ENCODE measurements at places on chromosomes 4 and X.
A peak's percentile ranks its signal among the peaks of the same experiment; 100 is the strongest.

GRCh38 chrX:48071986-48072605 is 656 bp upstream of the ZNF630 start:
- no peak for DNase-seq

DNA sequence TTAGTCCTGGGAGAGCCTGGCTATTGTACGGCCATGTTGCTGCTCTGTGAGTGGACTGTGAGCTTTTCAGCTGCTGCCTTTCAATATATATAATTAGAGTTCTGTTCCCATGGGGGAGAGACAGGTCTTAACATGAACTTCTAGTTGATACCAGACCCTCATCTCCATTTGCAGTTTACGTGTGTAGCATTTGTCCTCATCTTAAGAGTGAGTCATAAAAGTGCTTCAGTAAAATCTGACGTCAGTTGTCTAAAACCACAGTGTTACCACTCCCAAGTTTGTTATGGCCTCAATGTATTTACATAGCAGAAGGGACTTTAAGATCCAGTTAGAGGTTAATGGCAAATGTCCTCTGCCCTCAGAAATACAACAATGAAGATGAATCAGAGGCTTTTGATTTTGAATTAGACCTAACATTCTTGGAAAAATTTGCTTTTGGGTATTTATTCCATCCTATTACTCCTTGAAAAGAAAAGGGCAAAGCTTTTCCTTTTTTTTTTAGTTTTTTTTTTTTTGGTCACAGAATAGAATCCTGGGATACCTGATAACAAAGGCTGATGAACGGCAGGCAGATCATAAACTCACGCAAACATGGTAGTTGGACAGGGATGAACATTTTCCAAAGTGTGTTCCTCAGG is 38.6 kb downstream of the PHOX2B start:
- DNase-seq, result no peak

DNA sequence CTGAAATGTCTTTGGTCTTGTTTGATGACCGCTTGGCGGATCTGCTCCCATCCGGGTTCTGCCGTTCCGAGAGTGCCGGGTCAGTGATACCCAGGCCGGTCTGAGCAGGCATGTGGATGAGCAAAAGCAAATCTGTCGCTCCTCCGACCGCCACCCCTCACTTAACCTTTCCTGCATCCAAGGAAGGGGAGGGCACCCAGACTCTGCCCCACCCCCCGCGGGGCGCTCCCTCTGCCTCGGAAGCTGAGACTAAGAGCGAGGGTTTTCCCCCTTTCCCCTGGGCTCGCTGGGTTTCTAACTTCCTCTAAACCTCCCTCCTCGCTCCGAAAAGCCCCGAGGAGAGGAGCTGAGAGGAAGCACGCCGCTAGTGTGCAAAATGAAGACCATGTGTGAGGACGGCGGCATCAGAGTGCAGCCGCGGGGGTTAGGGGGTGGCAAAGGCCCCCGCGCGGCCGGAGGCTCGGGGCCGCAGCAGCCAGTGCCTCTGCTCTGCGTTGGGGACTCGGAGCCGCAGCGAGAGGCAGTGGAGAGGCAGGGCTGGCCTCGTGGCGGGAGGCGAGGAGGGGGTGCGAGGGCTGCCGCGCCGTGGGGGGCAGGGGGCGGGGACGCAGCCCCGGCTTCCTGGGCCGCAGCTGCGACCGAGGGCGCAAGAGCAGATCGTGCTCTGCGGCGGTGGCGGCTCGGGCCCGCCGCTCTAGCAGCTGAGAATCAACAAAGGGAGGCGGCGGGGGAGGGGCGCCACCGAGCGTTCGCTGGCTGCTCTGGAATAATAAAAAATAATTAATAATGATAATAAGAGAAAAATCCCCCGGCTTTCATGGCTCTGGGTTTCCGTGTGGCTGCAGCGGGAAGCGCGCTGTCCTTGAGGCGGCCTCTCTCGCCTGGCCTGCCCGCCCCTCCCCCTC is 55.8 kb upstream of the BCOR start:
- DNase-seq, result peak; percentile 72

DNA sequence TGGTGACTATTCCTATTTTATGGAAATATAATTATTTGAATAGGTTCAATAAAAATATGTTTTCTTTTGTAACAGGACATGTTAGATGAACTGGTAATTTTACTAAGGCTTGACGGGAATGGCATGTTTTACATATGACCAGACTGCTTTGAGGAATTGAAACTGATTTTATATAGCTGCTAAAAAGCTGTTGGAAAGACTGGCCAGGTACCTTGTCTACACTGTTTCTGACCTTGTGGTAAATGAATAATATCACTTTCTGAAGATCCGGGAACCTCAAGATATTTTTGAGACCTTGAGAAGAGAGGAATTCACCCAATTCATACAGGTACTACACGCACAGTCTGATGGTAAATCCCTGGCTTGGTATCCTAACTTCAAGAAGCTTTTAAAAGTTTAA is 42.1 kb upstream of the USP46 start:
- no peak for DNase-seq

DNA sequence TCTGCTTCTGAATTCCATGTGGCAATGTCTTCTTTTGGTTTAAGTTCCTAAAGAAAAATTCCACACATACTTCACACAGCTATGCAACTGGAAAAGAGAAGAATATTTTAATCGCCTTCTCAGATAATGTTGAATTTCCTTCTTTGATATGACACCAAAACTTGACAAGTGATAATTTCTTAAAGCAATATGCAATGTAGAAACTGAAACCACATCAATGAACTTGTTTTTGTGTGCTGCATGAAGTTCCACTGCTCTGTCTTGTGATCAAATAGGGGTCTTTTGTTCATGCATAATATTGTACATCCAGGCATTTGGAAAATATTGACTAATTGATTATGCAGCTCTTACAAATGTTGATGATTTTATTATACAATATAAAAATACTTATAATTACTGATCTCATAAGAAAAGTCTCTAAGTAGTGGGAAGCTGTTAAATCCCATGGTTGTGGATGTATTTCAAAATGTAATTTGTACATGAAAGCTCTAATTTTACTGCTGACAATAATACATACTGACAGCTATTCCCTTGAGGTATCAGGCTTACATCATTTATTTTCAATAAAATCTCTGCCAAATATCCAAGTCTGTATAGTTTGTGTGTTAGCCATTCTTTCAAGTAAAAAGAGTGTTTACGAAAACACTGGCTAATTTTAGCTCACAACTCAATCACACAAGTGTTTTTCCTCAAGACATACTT is 56.5 kb downstream of the AGA start:
- no peak for DNase-seq

Measured in hematopoietic multipotent progenitor cell (in vitro differentiated cells).